ENCODE measurements at places on chromosomes 6 and 20.

DNA sequence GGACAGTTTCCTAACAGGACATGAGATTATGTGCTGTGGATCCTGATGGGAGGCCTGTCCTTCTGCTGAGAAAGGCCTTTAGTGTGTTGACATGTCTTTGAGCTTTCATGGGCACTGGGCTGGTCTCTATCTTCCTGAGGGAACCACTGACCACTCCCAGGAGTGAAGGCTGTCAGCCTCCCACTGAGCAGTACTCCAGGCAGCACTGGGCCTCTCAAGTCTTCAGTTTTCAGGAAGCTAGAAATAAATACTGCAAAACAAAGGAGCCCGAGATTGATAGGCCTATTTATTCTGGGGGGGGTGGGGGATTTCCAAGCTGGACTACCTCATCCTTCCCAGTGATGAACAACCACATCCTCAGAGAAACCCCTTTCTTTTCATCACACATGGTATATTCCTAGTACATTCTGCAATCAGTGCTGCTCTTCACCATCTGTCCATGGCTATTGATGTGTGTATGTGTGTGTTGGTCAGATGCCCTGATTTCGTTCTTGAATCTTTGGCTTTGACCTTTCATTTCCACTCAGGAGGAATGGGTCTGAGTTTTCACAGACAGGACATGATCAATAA lies 180.9 kb upstream of the SPTLC3 start:
- H3K4me1 ChIP-seq: no peaks in the 10 kb centered on the region
- no peak overlapping the region for H3K4me3 ChIP-seq
- DNase-seq: no peak
- no peaks in the 10 kb centered on the region for H3K27me3 ChIP-seq

DNA sequence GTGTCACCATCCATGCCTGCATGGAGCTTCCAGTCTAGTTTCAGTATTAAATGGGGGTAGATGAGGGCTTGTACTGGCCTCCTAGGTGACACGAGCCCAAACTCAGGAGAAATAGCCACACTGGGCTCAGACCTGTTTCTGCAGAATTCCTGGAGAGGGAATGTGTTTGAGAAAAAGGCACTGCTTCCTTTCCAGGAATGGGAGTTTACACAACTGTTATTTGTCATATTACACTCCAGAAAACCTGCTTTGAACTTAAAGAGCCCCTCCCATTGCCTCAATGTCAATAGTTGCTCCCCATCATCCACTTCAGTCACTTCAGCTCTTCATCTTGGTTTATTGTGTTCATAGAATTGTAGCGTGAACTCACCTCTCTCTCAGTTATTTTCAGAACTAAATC lies 151.5 kb downstream of the CFAP61 start:
- no peak overlapping the region for H3K4me3 ChIP-seq
- H3K4me1 ChIP-seq: no peaks in the 10 kb centered on the region
- H3K27ac ChIP-seq: no peak overlapping the region
- H3K27me3 ChIP-seq: peaks cover 18% of the 10 kb centered on the region

- peaks cover 22% of the 10 kb centered on the region for H3K36me3 ChIP-seq
- H3K4me3 ChIP-seq: no peak overlapping the region
- DNase-seq: no peak
- no peaks in the 10 kb centered on the region for H3K27me3 ChIP-seq
- peaks cover 11% of the 10 kb centered on the region for H3K4me1 ChIP-seq
- H3K27ac ChIP-seq: no peak overlapping the region
Measured at GRCh38 chr6:7906741-7907140, 3.8 kb downstream of the TXNDC5 start.

DNA sequence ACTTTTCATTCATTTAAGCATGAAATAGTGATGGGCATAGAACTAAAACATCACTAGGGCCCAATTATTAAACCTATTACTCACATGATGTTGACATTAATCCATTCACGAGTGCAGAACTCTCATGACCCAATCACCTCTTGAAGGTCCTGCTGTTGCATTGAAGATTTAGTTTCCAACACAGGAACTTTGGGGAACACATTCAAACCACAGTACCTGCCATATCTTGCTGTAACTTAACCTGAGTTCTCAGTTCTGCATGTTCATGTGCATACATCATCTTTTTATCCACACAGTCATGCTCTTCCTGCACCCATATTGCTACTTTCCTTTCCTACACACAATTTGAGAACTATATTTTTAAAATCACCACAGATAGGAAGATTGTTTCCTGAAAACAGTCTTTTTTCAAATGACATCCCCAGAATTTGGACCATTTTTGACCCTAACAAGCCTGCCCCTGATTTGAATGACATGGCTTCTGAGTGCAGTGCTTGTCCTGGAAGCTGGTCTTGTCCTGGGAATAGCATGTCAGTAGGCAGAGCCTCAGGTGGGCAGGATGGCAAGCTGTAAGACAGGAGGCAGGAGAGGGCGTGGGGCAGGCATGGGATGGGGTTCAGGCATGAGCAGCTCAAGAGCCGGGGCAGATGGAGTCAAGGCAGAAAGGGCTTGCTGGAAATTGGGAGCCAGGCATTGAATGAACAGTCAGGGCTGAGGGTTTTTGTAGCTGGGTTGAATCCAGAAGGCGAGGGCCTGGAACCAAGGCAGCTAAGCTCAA lies 49.2 kb upstream of the FOXC1 start:
- no peak overlapping the region for H3K4me3 ChIP-seq
- H3K36me3 ChIP-seq: no peaks in the 10 kb centered on the region
- H3K27ac ChIP-seq: no peak overlapping the region
- no peaks in the 10 kb centered on the region for H3K4me1 ChIP-seq
- H3K27me3 ChIP-seq: peaks cover 10% of the 10 kb centered on the region

DNA sequence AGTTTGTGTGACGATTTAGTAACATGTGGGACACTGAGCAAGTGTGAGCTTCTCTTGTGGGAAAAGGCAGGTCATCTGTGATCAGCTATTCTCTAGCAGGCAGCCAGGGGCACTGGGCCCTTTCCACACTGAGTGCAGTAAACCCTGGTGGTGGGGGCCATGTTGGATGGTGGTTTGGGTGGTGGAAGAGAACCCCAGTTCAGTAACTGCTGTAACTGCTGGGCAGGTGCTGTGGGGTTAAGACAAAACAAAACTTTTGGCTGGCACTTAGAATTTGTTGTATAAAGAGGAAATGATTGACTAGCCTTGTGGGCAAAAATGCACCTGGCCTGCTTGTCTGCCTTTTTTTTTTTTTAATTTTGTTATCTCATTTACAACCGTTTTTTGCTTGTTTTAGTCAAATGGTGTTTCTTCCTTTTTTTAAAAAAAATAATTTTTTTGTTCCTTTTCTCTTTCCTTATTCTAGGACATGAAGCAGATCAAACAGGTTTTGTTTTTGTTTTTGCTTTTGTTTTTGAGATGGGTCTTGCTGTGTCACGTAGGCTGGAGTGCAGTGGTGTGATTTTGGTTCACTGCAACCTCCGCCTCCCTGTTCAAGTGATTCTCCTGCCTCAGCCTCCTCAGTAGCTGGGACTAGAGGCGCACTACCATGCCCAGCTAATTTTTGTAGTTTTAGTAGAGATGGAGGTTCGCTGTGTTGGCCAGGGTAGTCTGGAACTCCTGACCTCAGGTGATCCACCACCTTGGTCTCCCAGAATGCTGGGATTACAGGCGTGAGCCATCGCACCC lies 59.8 kb downstream of the IGF2R start:
- H3K27me3 ChIP-seq: no peaks in the 10 kb centered on the region
- H3K27ac ChIP-seq: no peak overlapping the region
- peaks cover 18% of the 10 kb centered on the region for H3K4me1 ChIP-seq
- H3K36me3 ChIP-seq: no peaks in the 10 kb centered on the region
- no peak for DNase-seq
- no peak overlapping the region for H3K4me3 ChIP-seq
